Right ventricle myocardium superior (tissue), 1 donor: ENCODE measurements at places on chromosomes 3 and 15. TPM values are rescaled to one million over a fixed set of nuclear protein-coding genes. Genes with fewer than 3 reads are reported as not detected.

DNA sequence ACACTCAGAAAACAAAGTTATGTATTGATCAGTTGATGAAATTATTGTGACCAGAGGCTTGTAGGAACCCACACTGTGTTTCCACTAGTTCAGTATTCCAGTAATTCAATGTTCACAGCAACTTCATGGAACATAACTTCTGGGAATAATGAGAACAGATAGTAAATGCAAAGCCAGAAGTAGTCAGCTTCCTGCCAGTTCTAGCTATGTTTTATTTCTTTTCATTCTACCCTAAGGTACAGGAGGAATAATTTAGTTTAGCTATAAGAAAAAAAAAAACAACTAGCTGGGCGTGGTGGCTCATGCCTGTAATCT is 48.6 kb downstream of the ARHGEF26 start:
- DNase-seq: no peak

Gene TGM5
- not detected for total RNA-seq

DNA sequence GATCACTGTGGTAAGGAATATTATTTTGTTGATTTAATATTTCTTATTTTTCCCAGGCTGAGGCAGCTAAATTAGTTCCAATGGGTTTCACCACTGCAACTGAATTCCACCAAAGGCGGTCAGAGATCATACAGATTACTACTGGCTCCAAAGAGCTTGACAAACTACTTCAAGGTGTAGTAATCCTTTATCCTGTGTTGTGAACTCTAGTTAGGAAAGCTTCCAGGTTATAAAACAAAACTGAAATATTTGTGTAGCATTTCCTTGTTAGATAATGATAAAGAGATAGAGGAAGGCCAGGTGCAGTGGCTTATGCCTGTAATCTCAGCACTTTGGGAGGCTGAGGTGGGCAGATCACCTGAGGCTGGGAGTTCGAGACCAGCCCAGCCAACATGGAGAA is 11.1 kb downstream of the RAD51 start:
- no peak for DNase-seq

GRCh38 chr15:91021516-91022074 is 799 bp downstream of the VPS33B start:
- no peak for DNase-seq

GRCh38 chr3:111548092-111548491 is 6.1 kb downstream of the CD96 start:
- DNase-seq: no peak

DNA sequence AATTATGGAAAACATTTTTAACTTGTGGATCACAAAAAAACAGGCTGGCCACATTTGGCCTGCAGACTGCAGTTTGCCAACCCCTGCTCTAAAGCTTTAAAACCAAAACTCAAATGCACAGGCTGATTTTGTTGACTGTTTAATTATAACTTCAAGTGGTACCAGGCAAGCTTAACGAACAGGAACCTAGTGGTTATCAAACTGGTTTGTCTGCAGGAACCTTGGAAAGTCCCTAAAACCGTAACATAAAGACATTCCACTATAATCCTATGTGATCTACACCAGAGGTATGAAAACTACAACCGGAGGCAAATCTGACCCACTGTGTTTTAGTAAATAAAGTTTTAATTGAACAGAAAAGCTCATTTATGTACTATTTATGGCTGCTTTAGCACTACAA is 52.4 kb downstream of the TBL1XR1 start:
- DNase-seq: no peak

Gene SLC12A8
- 0.30 TPM for total RNA-seq

Gene FAM174B
- total RNA-seq: 11.9 TPM

Gene ARRDC4
- 15.0 TPM for total RNA-seq

DNA sequence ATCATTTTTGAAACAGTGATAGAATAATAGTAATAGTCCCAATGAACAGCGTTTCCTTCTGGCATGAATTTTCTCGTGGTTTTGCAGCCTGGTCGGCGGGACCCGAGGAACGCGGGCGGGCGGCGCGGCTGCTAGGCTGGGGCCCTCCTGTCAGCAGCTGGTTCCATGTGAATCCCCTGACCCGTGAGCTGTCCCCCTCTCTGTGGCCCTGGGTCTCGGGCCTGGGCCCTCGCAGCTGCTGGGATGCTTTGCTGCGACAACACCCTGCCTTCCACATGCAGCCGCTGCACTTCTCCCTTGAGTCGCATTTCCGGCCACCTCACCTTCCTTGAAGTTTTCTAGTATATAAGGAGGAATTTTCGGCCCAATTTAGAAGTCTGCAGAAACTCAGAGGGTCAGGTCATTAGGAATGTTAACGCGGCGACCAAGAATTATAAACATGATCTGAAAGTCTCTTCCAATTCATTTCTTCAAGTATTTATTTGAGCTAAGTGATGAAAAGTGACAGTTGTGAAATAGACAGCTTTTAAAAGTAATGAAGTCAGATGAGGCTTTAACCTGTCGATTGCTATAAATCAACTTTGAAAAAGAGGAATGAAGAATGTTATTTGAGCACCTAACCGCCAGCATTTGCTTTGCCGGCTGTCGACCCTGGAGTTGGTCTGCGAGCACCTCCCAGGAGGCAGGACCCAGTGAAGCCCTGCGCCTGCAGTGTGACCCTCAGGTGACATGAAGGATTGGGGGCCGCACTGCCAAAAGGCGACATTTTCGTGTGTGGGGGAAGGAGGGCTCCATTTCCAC is 27.7 kb downstream of the NR2F2 start:
- DNase-seq: no peak

- DNase-seq: no peak
These were observed 25.4 kb upstream of the FAM3D start for GRCh38 chr3:58691997-58692396.

DNA sequence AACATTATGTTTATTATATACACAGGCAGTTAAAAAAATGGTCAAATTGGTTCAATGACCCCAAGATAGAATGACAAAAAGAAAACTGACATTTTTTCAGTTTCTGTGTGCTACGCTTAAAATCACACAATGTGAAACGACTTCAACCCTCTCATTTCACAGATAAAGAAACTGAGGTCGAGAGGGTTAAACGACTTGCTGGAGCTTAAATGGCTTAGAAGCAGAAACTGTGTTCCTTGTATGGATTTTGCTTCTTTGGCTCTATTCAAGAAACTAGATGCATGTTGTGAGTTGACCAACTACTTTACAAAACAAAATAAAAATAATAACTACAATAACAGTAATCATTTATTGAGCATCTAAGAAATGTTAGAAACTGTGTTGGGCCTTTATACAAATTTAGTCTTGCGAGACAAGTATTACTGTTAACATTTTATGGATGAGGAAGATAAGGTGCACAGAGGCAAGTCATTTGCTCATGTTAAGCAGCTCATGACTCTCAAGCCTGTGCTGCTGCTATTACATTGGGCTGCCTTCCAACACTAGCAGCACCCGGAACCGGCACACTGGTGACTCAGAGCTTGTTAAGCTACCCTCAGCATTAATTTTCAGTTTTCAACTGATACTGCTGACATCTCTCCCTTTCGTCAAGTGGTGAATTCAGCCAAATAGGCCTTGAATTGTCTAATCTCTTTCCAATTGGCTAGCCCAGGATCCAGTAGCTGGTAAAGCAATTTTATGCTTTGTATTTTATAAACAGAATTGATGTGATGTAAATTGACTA is 487.6 kb downstream of the NAALADL2 start:
- peak; percentile 66 for DNase-seq

DNA sequence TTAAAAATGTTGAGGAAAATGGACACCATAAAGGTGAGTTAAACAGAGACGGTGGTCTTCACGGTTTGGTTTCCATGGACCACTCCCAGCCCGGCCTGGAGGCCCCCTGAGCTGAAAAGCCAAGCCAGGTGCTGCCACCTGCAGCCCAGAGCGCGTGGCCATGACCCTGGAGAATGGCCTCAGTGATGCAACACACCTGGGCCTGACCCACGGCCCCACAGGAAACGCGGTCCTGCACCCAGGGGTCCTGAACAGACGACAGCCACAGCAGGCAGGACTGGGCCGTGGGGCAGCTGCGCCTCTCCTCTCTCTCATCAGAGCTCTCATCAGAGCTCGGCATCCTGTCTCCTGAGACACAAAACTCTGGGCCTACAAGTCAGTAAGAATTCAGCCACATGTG is 64.1 kb downstream of the NIPA2 start:
- DNase-seq: peak; percentile 21

Gene ATP13A4
- 0.11 TPM for total RNA-seq

- DNase-seq: no peak
These were observed 11.2 kb downstream of the SLCO3A1 start for GRCh38 chr15:91864664-91865063.

GRCh38 chr3:178520451-178520850 is 15.8 kb upstream of the KCNMB2 start:
- DNase-seq: no peak

Gene CPN2
- total RNA-seq: 2.4 TPM

Gene RBPMS2
- total RNA-seq: 215 TPM

GRCh38 chr3:18111796-18112232 is 313.3 kb downstream of the SATB1 start:
- DNase-seq: no peak

Gene COL6A5
- not detected for total RNA-seq

DNA sequence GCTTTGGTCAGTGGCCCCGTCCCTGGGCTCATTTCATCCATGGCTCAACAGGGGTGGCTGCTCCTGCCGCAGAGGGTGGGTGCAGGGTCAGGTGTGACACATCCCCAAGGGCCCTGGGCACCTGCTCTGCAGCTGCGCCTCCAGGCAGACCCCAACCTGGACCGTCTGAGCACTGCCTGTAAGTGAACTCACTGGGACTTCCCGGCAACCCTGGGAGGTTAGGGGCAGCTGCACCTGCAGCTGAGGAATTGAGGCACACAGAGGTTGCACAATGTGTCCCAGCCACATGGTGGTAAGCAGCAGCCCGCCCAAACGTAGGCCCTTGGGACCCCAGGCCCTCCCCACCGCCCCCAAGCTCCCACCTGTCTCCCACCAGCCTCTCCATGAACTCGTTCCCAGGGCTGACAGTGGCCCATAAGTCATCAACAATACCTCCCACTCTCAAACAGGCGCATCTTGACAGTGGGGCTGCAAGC is 55.1 kb downstream of the PLXNA1 start:
- peak; percentile 36 for DNase-seq

- no peak for DNase-seq
These were observed 47.7 kb downstream of the CMTM6 start for GRCh38 chr3:32454731-32455608.

Gene SLC7A14
- total RNA-seq: not detected

Gene ERICH6
- not detected for total RNA-seq

Gene SLC2A2
- total RNA-seq: not detected

DNA sequence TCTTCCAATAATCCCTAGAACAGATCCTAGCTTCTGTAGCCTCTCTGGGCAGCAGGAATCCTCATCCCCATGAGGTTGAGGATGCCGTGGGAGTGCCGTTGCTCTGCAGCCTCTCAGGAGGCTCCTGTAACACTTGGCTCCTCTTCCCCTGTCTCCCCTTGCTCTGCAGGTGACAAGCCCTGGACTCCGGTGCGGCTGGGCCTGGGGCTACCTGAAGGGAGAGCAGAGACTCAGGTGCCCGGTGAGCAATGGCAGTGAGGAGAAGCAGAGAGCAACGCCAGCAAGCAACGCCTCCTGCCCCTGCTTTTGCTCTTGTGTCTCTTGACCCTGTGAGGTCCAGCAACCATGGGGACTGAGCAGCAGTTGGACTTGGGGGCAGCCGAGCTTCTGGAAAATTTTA is 91.2 kb downstream of the CEMIP start:
- DNase-seq: no peak
